Stimulated activated CD4-positive, alpha-beta T cell treated with anti-CD3 and anti-CD28 coated beads, Interleukin-1b, Interleukin-23, amount 100 ng/mL, for 48 hours (primary cell): ENCODE measurements at places on chromosomes 3 and 15.

GRCh38 chr3:43489930-43490329, 131.9 kb downstream of the ANO10 start:
- DNase-seq: no peak

- DNase-seq: no peak
Observed at GRCh38 chr15:75023872-75024636, 664 bp downstream of the PPCDC start.

GRCh38 chr3:138408751-138409570, 25.5 kb upstream of the ESYT3 start:
- DNase-seq: no peak

DNA sequence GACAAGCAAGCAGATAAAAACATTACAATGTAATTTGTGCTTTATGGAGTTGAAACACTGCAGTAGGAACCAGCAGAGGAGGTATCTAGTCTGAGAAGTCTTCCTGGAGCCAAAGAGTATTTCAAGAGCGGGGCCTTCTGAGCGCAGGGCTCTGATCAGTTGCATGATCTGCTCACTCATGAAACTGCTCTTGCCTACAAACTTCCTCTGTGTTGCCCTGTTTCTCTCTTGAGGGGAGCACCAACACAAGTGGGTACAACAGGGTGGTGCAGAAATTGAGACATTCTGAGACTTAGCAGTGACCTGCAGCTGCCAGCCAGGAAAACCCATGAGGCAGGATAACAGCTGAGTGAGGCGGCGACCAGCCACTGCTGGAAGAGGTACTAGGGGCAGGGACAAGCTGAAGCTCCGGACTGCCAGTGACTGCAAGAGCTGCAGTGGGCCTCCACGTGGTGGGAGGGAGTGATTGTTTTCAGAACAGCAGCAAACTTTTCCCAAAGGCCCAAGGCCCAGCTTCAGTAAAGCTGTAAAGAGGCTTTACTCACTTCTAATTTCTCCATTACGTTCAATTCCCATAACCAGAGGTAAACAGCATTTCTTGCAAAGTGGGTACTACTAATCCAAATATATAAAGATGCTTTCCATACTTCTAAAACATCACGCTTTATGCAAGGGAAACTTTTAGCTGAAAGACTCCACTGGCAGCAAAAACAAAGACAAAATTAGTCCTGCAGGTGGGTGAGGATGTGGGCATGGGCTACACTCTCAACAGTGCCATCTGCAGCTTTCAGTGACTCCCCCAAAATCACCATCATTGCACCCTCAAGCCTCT, 69.0 kb upstream of the LPP start:
- no peak for DNase-seq

DNA sequence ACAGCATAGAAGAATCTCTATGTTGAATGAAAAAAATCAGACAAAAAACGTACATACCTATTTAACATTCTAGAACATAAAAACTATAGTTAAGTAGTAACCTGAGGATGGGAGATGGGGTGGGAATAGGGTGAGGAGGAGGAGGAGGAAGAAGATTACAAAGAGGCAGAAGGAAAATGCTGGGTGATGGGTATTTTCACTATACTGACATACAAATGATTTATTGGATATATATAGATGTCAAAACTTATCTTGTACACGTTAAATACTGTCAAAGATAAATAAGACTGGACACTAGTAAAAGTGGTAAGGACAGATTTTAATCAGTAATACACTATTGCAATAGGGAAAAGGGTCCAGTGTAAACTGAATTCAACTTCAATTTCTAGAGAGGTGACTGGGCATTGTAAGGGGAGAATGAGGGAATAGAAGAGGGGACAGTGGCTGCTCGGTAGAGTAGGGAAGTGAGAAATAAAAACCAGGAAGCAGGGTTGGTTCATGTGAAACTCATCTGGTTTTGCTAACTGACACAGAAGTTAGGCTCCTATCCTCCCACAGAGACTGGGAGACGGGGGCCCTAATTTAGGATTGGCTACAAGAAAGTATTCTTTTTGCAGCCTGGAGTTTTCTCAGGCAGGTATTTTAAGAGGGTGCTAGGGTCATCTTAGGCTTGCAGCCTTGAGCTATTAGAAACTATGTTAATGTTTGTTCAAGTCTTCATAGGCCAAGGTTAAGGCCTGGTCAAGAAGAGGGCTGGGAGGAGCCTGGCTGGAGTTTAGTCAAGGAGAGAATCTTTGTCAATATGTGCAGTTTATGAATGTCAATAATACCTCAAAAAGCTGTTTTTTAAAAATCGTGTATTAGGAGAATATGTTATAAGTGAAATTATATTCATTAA, 15.0 kb upstream of the C15orf61 start:
- no peak for DNase-seq

DNA sequence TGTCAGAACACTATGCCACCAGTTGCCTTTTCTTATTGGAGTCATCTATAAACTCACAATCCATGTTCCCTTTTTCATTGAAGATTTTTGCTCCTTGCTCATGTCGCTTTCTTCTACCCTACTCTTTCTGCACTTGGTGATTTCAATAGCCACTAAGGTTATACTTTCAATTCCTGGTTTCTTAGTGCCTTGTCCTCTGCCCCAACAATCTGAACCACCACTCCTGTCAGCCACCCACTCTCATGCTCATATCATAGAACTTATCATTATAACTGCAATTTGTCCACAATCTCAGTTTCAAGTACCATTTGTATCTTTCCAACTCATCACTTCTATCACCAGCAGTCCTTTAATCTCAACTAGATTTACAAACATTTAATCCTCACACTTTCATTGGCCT, 10.0 kb upstream of the GRAMD1C start:
- no peak for DNase-seq

DNA sequence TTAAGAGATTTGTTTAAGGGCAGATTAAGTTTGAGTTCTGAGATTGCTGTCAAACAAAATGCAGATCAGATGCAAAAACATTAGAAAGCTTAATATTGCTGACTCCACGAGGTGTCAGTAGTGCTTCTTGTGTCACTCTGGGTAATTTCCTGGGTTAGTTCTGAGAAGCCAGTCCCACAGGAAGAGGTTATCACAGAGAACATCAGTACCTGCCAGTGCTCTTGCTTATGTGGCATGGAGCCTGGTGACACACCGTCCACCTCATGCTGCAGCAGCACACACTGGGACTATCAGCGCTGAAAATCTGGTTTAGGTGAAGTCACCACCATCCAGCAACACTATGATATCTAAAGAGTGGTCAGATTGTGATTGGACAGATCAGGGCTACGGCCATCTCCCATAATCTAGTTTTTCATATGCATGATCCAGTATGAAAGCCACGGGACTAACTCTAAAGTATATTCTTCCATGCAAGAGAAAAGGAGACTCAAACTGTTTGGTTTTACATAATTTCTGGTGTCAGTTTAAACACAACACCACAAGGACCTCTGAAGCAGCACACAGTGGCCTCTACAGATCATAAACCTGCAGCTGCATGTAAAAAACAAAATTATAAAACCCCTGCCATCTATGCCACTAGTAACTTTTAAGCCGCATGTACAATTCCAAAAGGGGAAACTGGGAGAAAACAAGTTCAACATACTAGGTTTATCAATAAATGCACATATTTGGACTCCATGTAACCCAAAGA, 36.1 kb upstream of the MYO5C start:
- DNase-seq: peak; percentile 57

- no peak for DNase-seq
Observed at GRCh38 chr15:57079931-57080620, 161.6 kb downstream of the TCF12 start.

GRCh38 chr3:159775372-159775961, 213.2 kb upstream of the IL12A start:
- no peak for DNase-seq

DNA sequence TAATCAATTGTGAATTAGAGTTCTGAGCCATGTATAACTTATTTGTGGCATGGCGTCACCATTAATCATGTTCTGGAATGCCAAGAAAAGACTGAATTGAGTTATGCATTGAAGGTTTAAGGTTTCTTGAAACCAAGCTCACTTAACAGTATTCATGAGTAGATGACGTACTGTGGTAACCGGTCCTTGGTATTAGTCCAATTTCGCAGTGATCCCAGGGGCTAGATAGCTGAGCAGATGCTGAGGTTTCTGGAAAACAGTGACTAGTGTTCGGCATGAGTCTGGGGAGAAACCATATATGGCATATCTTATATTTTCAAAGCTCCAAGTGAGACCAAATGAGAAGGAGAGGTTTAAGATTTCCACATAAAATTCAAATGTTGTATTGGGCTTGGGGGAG, 218.3 kb upstream of the LYSMD4 start:
- DNase-seq: no peak

- DNase-seq: no peak
Observed at GRCh38 chr15:70420948-70421482, 323.3 kb upstream of the TLE3 start.

- no peak for DNase-seq
Observed at GRCh38 chr15:49045751-49046219, 461 bp downstream of the SECISBP2L start.

DNA sequence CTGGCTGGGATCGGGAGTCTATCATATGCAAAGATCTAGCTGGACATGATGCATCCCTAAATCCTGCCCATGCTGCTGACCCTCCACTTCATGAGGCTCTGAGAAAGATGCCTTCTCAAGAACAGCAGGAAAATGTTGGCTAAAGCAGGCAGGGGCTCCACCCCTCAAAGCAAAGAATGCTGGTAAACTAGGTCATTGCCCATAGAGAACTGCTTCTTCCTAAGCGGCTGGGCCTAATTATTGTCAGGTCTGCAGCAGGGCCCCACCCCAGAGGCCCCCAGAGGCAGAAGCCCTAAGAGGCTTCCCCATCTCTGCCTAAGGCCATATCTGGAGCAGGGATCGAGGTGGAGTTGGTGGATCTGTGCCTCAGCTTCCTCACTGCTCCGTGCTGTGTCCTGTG, 447.4 kb upstream of the PROK2 start:
- DNase-seq: no peak

- no peak for DNase-seq
Observed at GRCh38 chr3:42194943-42195510, 71.0 kb downstream of the CCK start.

DNA sequence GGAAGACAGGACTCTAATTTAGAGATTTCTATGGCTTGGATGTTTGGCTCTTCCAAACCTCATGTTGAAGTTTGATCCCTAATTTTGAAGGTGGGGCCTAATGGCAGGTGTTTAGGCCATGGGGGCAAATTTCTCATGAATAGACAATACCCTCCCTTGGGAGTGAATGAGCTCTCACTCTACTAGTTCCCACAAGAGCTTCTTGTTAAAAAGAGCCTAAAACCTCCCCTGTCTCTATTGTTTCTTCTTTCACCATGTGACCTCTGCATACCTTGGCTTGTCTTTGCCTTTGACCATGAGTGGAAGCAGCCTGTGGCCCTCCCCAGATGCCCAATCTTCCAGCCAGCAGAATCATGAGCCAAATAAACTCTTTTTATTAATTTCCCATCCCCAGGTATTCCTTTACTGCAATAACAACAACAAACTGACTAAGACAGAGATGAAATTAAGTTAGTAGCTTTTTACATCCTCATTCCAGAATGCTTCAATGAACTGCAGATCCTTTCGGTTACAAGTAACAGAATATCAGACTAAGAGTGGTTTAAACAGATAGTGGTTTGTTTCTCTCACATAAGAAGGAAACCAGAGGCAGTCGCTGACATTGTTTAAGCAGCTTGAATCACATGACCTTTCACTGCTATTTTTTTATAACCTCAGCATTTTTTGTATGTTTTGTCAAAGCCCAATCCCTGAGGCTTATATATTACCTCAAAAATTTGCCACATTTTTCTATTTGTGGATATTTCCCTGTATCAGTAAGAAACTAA, 1013.3 kb upstream of the SEMA6D start:
- no peak for DNase-seq

- DNase-seq: no peak
Observed at GRCh38 chr15:85440451-85440850, 60.0 kb downstream of the AKAP13 start.

- DNase-seq: no peak
Observed at GRCh38 chr3:64806668-64807605, 119.1 kb upstream of the ADAMTS9 start.

DNA sequence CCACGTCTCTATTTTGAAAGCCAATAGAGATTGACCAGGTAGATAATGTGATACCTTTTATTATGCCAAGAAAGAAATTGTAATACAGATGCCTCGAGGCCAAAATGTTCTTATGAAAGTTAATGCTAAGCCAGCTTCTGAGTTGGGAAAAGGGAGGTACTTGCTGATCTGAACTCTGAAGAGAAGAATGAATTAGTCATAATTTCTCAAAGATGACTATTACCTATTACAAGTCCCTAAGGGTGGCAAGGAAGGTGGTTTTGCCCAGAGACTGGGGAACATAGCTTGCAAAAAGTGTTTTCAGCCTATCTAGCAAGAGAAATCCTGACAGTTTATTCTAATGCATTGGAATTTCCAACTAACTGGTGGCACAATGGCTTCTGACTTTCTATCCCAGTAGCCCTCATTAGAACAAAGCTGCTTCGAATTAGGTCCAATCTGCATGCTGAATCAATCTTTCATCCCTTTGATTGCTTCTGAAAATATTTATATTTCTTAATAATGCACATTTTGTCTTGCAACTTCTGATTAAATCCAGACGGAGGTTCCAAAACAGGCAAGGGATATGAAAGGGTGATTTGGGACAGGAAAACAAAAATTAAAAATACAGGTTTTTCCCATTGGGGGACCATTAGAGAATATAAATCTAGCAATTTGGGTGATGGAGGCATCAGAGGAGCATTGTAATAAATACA, 17.7 kb upstream of the NR2F2 start:
- no peak for DNase-seq

DNA sequence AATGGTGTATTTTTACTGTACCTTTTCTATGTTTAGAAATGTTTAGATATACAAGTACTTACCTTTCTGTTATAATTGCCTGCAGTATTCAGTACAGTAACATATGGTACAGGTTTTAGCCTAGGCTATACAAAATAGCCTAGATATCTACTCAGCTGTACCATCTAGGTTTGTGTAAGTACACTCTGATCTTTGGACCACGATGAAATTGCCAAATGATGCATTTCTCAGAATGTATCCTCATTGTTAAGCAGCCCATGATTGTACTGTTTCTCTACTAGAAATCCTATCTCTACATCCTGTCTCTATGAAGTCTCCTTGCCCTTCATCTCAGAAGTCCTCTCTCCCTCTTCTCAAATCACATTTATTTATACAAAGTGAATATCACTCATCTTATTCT, 32.8 kb upstream of the ZCWPW2 start:
- DNase-seq: no peak

DNA sequence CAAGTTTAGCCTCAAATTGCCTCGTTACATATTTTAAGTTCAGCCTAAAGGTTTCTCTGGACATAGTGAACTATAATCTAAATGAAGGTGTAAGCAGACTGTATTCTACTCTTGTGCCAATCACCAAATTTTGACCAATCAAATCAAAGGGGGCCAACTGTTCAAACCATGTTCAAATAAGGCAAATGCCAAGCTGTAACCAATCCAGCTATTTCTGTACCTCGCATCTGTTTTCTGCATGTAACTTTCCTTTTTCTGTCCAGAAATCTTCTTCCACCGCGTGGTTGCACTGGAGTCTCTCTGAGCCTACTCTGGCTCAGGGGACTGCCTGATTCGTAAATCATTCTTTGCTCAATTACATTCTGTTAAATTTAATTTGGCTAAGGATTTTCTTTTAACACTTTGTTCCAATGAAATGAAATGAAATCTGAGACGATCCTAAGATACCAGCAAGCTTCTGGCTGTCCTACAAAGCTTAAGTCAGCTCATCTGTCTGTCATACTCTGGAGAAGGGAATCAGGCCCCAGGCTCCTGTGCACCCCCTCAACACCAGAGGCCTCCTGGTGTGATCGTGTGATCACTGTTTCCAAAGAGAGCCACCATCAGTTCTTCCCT, 53.2 kb upstream of the ZNF148 start:
- DNase-seq: no peak

- DNase-seq: no peak
Observed at GRCh38 chr3:53303549-53303948, 43.8 kb downstream of the DCP1A start.

- no peak for DNase-seq
Observed at GRCh38 chr15:45628136-45628535, 6.7 kb upstream of the SQOR start.
